ENCODE measurements at places on chromosomes 2 and 18. TPM values are rescaled to one million over a fixed set of nuclear protein-coding genes. Genes with fewer than 3 reads are reported as not detected.

Gene ARHGAP25
- 14.5 TPM for total RNA-seq

GRCh38 chr18:48217258-48218250 is 191.6 kb downstream of the ZBTB7C start:
- no peaks in the 10 kb centered on the region for H3K27me3 ChIP-seq
- H3K27ac ChIP-seq, result no peak overlapping the region
- DNase-seq, result no peak
- H3K36me3 ChIP-seq, result no peaks in the 10 kb centered on the region
- H3K4me3 ChIP-seq, result no peak overlapping the region
- H3K4me1 ChIP-seq, result no peaks in the 10 kb centered on the region

- H3K4me1 ChIP-seq, result no peaks in the 10 kb centered on the region
- DNase-seq, result no peak
- no peak overlapping the region for H3K4me3 ChIP-seq
- H3K27me3 ChIP-seq, result no peaks in the 10 kb centered on the region
- no peaks in the 10 kb centered on the region for H3K36me3 ChIP-seq
These were observed 55.2 kb downstream of the BCL11A start for GRCh38 chr2:60498127-60498815.

DNA sequence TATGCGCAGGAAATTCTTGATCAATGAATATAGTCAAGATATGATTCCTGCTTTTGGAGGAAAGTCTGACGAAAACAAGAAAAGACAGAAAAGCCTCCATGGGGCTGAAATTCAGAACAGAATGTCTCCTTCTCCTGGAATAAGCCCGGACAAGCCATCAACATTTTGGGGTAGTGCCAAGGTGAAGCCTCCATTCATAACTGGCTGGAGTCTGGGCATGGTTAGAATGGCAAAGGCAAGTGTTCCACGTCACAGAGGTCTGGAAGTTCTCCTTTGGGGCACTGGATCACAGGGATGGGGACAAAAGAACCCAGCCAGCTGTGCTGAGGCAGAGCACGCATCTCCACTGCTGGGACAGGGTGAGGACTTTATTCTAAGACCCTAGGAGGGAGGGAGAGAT is 505.7 kb downstream of the CMPK2 start:
- no peaks in the 10 kb centered on the region for H3K4me1 ChIP-seq
- no peak overlapping the region for H3K27ac ChIP-seq
- no peak for DNase-seq

Gene UGT1A4
- not detected for total RNA-seq

Gene RGPD8
- 30.3 TPM for total RNA-seq

DNA sequence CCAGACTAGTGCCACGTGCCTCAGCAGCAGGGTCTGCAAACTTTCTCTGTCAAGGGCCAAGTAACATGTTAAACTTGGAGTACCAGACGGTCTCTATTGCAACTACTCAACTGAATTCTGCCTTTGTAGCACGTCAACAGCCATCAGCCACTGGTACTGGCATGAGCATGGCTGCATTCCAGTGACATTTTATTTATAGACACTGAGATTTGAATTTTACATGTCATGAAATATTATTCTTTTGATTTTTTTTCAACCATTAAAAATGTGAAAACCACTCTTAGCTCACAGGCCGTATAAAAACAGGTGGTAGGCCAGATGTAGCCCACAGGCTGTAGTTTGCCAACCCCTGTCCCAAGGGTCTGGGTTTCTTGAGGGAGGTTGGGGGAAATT is 199.7 kb downstream of the TPGS2 start:
- no peak for DNase-seq
- peaks cover 40% of the 10 kb centered on the region for H3K4me1 ChIP-seq
- peak overlapping the region; percentile 1 for H3K4me3 ChIP-seq
- no peaks in the 10 kb centered on the region for H3K36me3 ChIP-seq
- peak overlapping the region; percentile 89 for H3K27ac ChIP-seq
- H3K27me3 ChIP-seq, result no peaks in the 10 kb centered on the region

- H3K27ac ChIP-seq, result peak overlapping the region; percentile 91
- H3K36me3 ChIP-seq, result no peaks in the 10 kb centered on the region
- H3K4me3 ChIP-seq, result peak overlapping the region; percentile 12
- H3K27me3 ChIP-seq, result no peaks in the 10 kb centered on the region
- peaks cover 43% of the 10 kb centered on the region for H3K4me1 ChIP-seq
- DNase-seq, result no peak
These were observed 39.4 kb downstream of the BMP10 start for GRCh38 chr2:68831686-68832232.

Gene LPIN2
- 30.6 TPM for total RNA-seq

- H3K4me3 ChIP-seq, result no peak overlapping the region
- no peak overlapping the region for H3K27ac ChIP-seq
- DNase-seq, result no peak
- no peaks in the 10 kb centered on the region for H3K27me3 ChIP-seq
- H3K36me3 ChIP-seq, result no peaks in the 10 kb centered on the region
These were observed 24.8 kb downstream of the KIF5C start for GRCh38 chr2:148899638-148900318.

- H3K27ac ChIP-seq, result no peak overlapping the region
- DNase-seq, result no peak
- H3K27me3 ChIP-seq, result no peaks in the 10 kb centered on the region
- H3K4me1 ChIP-seq, result no peaks in the 10 kb centered on the region
- H3K36me3 ChIP-seq, result no peaks in the 10 kb centered on the region
- H3K4me3 ChIP-seq, result no peak overlapping the region
These were observed 103.0 kb downstream of the BMPR2 start for GRCh38 chr2:202479090-202479489.

DNA sequence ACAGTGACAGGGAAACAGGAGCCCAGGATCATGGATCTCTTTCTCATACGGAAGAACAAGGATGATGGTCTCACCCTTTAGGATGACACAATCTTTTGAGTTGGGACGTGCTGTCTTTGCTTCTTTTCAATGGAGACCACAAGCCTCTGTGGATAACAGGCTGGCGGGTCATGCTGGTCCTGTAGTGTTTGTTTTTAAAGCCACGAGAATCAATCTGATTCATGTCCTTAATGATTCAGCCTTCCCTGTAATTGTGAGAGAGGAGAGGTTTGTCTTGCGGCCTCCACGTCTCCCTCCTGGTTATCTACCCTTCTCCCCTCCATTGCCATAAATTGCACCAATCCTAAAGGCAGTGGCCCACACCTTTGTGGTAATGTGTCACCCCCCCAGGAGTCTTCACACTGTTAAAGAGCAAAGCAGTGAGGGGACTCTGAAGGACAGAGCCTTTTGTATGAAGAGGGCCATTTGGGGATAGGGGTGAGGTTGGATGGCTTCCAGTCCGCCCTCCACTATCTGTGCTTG is 87.7 kb upstream of the TGFA start:
- H3K27me3 ChIP-seq, result no peaks in the 10 kb centered on the region
- H3K4me1 ChIP-seq, result no peaks in the 10 kb centered on the region
- H3K4me3 ChIP-seq, result no peak overlapping the region

Gene NOTO
- not detected for total RNA-seq

- H3K36me3 ChIP-seq, result no peaks in the 10 kb centered on the region
- DNase-seq, result no peak
- H3K4me1 ChIP-seq, result no peaks in the 10 kb centered on the region
- no peak overlapping the region for H3K27ac ChIP-seq
These were observed 21.6 kb downstream of the TRPM8 start for GRCh38 chr2:233938676-233939370.

Gene LDLRAD4
- 98.4 TPM for total RNA-seq

GRCh38 chr18:40365526-40365925 is 1589.5 kb upstream of the PIK3C3 start:
- H3K4me1 ChIP-seq, result no peaks in the 10 kb centered on the region
- H3K36me3 ChIP-seq, result no peaks in the 10 kb centered on the region
- no peak overlapping the region for H3K27ac ChIP-seq
- no peak for DNase-seq

Gene EPG5
- total RNA-seq, result 47.9 TPM

DNA sequence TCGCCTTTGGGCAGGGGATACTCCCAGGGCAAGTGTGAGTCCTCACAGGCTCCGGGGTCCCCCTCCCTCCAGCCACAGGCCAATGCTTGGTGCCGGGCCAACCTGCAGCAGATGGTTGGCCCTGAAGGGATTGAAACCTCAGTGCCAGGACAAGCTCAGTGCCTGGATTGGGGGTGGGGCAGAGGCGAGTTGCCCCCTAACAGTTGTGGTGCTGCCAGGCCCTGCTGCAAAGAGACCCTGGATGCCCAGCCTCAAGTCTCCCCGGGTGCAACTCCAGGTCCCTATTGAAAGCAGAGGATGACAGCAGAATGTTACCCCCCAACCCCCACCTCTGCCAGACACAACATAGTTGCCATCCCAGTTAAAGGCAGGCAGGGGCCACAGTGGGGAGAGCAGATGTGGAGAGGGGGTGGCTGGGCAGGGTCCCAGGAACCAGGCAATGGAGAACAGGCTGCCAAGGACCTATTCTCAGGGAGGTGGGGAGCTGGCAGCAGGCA is 9.5 kb upstream of the RNF103 start:
- H3K4me1 ChIP-seq, result no peaks in the 10 kb centered on the region
- no peak overlapping the region for H3K27ac ChIP-seq
- H3K36me3 ChIP-seq, result no peaks in the 10 kb centered on the region
- no peak overlapping the region for H3K4me3 ChIP-seq

Gene CRYGC
- not detected for total RNA-seq

- H3K27ac ChIP-seq, result no peak overlapping the region
- peaks cover 12% of the 10 kb centered on the region for H3K4me1 ChIP-seq
- no peak overlapping the region for H3K4me3 ChIP-seq
- H3K27me3 ChIP-seq, result no peaks in the 10 kb centered on the region
These were observed 1.8 kb downstream of the DPP4 start for GRCh38 chr2:162072181-162072702.

Gene IL18R1
- 22.2 TPM for total RNA-seq

DNA sequence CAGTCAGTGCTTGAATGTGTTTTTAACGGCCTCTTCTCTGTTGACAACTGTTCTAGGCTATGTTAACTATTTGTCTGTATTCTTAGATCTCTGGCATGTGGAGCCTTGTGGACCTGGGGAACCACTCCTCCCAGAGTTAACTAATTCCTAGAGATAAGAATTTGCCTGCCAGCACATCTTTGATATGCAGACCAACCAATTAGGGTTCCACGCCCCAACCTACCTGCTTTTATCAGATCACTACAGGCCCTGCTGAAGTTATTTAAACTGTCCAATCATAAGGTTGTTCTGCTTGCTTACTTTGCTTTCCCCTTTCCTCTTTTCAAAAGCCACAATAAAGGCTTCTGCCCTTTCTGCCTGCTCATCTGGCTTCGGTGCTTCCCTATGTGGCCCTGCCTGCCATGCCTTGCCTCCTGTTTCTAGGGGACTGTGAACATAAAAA is 8.5 kb upstream of the CYBRD1 start:
- H3K27ac ChIP-seq, result no peak overlapping the region
- H3K4me3 ChIP-seq, result no peak overlapping the region
- no peak for DNase-seq
- no peaks in the 10 kb centered on the region for H3K36me3 ChIP-seq

- no peak for DNase-seq
- no peaks in the 10 kb centered on the region for H3K36me3 ChIP-seq
- no peaks in the 10 kb centered on the region for H3K4me1 ChIP-seq
- H3K27ac ChIP-seq, result no peak overlapping the region
- no peak overlapping the region for H3K4me3 ChIP-seq
These were observed 53.1 kb downstream of the RHBDD1 start for GRCh38 chr2:226888971-226889370.

DNA sequence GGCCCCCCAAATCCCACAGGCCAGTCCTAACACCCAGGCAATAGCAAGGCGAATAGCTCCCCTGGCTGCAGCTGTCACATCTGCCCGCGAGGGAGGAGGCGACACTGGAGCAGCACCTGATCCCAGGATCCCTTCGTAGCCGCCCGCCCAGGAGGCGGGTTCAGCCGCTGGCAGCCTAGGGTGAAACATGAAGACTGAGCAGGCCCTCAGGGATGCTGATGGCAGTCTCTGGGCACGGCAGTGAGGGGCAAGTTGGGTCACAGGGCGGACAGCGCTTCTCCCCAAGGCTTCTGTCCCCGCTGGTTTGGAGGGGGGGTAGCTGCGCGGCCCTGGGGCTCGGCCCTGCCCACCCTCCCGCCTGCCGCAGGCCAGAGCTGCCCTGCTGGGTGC is 1.9 kb downstream of the DNMT3A start:
- DNase-seq, result no peak
- no peaks in the 10 kb centered on the region for H3K27me3 ChIP-seq
- H3K36me3 ChIP-seq, result no peaks in the 10 kb centered on the region

GRCh38 chr2:189876271-189876670 is 92.0 kb downstream of the PMS1 start:
- H3K4me3 ChIP-seq, result no peak overlapping the region

- no peaks in the 10 kb centered on the region for H3K27me3 ChIP-seq
- no peak overlapping the region for H3K27ac ChIP-seq
- no peaks in the 10 kb centered on the region for H3K36me3 ChIP-seq
- H3K4me3 ChIP-seq, result no peak overlapping the region
- peaks cover 19% of the 10 kb centered on the region for H3K4me1 ChIP-seq
These were observed 1.3 kb downstream of the VWA3B start for GRCh38 chr2:98088261-98088660.

Gene POTEC
- not detected for total RNA-seq

DNA sequence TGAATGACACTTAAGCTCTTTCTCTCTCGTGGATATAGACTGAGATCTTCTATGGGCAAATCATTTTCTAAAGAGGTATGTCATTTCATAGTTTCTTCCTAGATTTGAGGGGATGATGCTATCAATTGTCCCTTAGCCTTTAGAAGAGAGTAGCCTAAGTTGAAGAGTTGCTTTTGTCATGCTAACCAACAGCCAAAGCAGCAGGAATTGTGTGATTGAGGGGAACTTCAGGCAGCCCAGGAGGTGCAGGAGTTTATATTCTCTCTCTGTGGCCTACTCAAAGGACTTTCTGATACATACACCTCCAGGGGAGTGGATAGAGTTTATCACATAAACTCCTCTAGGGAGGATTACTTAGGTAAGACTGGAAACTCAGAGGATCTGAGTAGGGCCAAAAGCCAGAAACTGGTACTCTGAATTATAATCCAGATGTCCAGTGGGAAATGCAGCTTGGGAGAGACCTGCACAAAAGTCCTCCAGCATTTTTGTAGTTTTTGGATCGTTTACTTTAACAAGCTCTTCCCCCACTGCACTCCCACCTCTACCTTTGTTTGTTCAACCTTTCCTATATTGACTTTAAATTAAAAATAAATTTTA is 150.7 kb upstream of the CCDC68 start:
- no peaks in the 10 kb centered on the region for H3K36me3 ChIP-seq
- H3K27ac ChIP-seq, result no peak overlapping the region
- no peaks in the 10 kb centered on the region for H3K4me1 ChIP-seq
- H3K4me3 ChIP-seq, result no peak overlapping the region

Measured in thoracic aorta (tissue), 2 donors.